Stimulated activated CD8-positive, alpha-beta memory T cell treated with anti-CD3 and anti-CD28 coated beads, Interleukin-4, amount 100 ng/mL, for 1 hour (primary cell): ENCODE measurements at places on chromosomes 1 and 21.

DNA sequence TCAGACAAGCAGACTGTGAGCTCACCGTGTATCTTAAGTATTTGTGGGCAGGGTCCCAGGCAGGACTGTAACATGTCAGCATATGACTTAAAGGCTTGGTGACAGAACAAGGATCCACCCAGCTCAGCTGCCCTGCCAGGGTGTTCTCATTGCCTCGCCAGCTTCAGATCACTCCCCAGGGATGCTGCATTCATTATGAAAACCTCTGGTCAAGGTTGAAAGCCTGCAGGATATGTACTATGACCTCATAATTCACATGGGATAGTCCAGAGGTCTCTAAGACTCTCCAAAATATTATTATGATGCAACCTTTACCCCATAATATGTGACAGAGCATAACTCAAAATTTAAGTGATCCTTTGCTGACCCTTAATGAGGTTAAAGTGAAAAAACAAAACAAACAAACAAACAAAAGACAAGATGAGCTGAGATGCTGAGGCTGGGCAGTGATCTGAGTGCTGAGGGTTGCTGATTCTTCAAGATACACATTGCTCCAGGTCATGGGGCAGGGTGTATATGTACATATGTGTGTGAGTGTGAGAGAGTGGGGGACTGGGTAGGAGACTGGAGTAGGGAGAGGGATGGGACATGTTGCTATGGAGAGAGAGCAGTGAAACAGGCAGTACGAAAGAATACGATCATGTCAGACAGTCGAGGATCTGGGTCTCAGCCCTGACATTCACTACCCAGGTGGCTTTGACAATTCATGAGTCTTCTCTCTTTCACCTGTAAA lies 98.8 kb upstream of the DUSP10 start:
- no peak for DNase-seq

DNA sequence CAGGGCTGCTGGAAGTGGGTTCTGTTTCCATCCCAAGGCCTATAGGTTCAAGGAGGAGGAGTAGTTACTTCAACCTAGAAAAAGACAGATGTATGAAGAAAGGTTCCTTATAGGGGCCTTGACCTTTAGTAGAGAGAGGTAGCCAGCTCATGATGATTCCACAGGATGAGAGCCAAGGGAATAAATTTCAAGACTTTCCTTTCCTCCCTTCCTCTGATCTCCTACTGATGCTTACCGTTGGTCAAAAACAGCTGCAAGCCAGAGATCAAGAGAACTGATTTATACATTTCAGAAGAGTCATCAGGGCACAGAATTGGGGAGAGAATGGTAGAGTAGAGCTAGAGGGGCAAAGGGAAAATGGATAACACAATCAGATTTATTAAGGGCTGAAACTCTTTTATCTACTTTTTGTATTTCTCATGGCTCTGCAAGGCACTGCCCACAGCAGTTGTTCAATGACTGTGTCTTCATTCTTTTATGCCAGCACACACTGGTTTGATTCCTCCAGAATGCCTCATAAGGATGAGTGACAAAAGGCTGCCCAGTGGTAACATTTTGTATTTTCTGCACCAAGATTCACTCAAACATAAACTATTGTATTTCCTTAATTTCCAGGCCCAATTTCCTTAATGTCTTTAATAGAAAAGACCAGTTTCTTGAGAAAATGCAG lies 37.4 kb downstream of the AK5 start:
- no peak for DNase-seq

GRCh38 chr1:160744852-160745520 lies 5.9 kb downstream of the SLAMF7 start:
- DNase-seq, result no peak

GRCh38 chr1:30267856-30268255 lies 455.5 kb downstream of the MATN1 start:
- no peak for DNase-seq

DNA sequence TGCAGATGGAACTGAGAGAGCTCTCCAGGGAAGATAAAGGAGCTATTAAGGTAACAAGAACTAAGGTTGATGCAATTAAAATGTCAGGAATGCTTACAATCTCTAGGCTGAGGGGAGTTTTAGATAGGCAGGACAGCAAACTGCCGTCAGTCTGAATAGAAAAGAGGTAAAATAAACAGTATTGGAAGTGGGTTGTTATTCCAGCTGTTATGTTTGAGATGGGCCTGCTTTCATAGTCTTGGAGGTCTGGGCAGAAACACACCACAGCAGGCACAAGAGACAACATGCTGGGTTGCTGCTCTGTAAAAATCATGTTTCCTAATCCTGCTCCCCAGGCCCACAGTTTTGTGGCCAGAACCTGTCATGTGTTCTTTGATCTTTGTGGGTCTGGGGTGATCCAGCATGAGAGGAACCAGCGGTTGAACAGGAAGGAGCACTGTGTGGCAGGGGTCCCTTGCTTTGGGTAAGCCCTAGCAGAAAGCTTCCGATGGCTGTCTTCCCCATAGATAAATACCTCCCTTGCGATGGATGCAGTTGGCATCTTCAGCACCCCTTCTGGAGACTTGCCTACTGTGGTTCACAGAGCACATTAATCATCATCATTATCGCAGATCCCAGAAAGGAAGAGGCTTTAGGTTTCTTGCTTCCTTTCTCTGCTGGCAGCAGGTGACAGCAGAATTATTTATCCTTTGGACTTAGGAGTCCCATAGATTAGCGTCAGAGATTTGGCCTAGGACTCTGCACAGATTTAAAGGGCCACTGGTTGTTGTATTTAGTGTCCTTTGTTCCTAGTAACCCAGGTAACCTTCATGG lies 97.1 kb downstream of the AK5 start:
- DNase-seq, result no peak

DNA sequence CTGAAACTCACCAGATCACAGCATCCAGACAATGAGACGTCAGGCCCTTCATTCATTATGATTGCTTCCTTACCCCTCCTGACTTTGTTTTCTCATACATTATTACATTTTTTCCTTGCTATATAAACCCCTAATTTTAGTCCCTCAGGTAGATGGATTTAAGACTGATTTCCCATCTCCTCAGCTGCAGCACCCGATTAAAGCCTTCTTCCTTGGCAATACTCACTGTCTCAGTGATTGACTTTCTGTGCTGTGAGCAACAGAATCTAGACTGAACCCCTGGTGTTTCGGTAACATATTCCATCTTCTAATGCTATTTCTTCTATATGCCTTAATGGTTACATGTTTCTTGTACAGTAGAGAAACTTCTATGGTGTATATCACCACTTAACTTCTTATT lies 30.0 kb upstream of the RGL1 start:
- DNase-seq, result no peak

DNA sequence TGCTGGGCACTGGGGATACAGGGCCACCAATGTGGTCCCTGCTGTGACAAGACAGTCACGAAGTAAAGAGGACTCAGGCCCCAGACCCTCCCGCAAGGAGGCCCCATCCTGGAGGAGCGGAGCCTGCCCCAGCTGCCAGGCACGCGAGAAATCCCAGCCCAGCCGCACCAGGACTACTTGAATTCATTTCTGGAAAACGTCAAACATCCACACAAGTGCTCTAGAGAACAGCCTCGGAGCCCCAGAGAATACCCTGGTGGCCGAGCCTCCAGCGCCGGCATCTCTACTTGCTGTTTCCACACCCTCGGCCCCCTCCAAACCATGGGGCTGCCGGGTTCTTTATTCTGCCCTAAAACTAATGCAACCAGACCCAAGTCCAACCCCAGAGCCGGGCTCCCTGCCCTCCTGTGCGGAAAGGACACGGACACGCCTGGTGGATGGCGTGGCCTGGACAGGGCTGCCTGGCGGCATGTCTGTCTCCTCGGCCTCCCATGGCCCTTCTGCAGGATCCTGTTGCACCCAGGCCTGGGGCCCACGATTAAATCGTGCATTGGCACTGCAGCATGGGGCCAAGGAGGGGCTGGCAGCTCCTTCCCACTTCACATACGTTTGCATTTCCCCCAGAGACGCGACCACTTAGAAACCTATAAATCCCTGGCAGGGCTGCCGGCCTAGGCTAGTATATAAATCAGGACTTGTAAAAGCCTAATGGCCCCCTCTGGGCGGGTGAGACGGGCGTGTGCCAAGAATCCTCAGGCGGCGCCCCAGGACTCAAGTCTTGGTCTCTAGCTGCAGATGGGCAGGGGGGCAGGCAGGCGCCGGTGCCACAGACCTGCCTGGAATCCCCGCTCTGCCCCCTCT lies 41.2 kb downstream of the DMRTB1 start:
- DNase-seq, result no peak

- DNase-seq, result no peak
Observed at GRCh38 chr1:165284454-165284853, 72.1 kb downstream of the LMX1A start.

DNA sequence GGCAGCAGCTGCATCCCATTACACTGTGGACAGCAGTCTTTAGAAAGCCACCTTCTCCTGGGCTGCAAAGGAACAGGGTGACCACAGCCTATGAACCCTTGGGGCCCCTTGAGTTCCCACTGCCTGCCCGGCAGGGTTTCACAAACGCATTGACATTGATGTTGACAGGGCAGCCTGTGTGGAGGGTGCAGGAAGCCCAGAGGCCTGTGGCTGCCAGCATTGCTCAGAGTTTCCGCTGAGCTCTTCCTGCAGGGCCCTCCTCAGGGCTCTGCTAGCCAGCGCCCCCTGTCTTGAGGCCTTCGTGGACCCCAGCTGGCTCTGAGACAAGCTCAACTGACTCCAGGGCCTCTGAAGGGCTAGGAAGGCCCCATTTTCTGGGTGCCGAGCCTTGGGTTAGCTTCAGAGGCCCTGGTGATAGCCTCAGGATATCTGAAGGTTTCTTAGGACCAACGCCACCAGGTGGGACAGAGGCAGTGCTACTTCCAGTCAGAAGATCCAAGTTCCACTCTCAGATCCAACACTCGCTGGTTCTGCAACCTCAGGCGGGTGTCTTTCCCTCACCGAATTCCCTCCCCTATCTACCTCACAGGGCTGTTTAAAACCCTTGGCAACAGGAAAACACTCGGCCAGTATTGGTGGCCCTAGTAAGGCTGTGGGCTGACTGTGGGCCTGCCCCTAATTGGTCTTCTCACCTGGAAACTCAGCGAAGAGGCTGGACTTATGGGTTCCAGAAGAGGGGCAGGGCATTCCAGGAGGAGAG lies 27.2 kb upstream of the EPS8L3 start:
- DNase-seq, result peak; percentile 74

DNA sequence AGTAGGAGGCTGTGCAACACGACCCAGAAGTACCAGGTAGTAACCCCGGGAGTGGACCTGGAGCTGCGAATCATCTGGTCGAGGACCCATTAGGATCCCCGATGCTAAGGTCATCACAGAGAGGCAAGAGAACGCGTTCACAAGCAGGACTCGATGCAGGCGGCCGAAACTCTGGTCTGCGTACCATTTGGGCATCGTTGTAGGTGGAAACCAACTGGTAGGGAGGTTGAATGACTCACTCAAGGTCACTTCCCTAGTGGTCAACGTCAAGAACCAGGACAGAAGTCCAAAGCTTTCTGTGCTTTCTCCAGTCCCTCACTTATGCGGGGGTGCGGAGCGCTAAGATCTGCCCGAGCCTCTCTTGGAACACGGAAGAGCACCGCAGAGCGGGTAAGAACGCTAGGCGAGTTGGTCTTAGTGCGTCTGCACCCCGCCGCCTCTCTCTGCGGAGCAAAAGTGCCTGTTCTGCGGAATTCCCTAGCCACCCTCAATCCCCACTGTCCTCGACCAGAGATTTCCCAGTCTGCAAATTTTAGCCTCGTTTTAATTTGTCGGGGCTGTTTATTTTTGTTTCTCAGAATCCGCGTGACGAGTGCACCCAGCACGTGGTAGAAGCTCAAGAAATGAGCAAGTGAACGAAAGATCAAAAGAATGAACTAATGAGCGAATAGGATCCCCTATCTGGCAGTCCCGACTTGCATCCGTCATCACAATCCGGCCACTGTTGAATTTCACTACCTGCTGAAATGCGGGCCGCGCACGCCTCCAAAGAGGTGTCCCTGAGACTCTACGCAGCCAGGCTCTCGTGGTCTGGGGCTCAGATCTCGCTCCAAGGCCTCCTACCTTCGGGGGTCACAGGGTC lies 12.2 kb downstream of the HLX start:
- no peak for DNase-seq
